ENCODE measurements at places on chromosomes 6 and 20.

GRCh38 chr6:149285626-149286025 is 31.9 kb upstream of the TAB2 start:
- DNase-seq, result no peak

DNA sequence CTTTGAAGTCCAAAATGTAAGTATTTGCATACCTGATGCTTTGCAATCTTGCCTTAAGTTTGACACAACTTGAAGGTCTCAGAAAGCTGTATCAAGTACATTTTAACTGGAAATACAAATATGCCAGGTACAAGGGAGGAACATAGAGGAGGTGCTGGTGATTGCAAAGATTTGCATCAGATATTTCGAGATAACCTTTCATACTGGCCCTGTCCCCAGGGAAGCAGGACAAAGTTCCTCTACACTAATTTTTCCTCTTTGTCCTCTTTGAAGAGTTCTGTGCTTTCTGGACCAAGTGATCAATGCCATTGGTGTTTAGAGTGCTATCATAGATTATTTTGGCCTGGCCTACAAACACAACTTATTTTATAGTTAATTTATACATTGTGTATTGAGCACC is 686.1 kb downstream of the HACE1 start:
- no peak for DNase-seq

DNA sequence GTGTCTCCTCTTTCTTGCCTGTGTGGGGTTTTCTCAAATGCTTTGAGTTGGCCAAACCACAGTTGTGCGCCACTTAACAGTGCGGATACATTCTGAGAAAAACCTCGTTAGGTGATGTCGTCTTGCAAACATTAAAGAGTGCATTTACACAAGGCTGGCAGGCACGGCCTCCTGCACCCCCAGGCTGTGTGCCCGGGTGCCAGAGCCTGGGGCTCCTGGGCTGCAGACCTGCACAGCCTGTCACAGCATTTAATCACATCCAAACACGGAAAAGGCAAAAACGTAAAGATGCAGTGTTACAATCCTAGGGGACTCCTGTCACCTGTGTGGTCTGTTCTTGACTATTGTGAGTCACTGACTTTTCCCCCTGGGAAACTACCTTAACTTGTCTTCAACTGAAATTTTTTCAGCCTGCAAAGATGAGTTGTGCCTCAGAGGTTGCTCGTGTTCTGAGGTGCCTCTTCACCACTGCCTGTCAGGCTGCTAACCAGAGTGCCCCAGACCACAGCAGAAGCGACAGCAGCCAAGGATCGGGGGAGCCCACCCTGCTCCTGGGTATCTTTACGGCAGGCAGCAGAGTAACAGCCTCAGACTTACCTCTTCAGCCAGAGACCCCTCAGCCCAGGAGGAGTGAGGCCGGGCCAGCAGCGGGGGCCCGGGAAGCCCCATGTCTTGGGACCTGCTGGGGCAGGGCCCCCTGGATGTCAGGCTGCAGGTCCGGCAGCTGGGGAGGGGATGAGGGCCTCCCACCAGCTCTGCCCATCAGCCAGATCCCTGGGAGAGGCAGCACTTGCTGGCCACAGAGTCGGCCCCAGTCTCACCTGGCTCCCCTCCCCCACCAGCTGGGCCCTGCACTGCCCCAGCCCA is 683 bp upstream of the C20orf204 start:
- no peak for DNase-seq

DNA sequence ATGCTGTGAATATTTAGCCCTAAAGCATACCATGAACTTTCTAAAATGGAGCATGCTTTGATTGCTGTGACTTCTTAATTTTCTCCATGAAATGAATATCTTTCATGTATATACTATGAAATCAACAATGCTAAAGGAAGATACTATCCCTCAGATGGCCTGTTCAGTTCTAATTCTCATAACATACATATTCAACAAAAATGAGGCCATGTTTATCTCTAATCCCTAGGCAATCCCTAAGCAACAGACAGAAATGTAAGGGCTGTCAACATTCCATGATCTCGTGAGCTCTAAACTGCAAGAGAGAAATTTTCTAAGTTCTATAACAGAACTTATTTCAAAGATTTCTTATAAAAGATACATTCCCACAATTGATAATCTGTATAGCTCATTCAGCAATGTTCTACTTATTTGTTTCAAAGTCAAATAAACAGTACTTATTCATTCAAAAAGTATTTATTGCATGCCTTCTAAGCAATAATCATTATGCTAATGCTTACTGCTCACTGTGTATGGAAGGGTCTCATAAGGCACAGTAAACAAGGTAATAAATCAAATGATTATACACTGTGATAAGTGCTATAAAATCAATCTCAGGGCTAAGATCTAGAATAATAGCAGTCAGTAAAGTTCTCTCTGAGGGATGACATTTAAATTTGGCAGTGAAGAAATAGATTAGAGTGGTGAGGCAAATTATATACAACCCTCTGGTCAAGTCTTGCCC is 492.9 kb downstream of the PHF3 start:
- no peak for DNase-seq

GRCh38 chr6:21101694-21102093 is 491.9 kb upstream of the SOX4 start:
- no peak for DNase-seq

GRCh38 chr20:15902493-15902892 is 670.8 kb downstream of the KIF16B start:
- DNase-seq, result no peak

GRCh38 chr6:129679275-129679674 is 30.7 kb downstream of the ARHGAP18 start:
- no peak for DNase-seq
